ENCODE measurements at places on chromosomes 5 and 9. TPM values are rescaled to one million over a fixed set of nuclear protein-coding genes. Genes with fewer than 3 reads are reported as not detected.

- no peak for DNase-seq
These were observed 11.7 kb downstream of the NIPAL4 start for GRCh38 chr5:157471709-157472108.

KLF4 gene
- 113 TPM for total RNA-seq

GRCh38 chr5:74188351-74189105, 452.0 kb downstream of the ENC1 start:
- no peak for DNase-seq

DNA sequence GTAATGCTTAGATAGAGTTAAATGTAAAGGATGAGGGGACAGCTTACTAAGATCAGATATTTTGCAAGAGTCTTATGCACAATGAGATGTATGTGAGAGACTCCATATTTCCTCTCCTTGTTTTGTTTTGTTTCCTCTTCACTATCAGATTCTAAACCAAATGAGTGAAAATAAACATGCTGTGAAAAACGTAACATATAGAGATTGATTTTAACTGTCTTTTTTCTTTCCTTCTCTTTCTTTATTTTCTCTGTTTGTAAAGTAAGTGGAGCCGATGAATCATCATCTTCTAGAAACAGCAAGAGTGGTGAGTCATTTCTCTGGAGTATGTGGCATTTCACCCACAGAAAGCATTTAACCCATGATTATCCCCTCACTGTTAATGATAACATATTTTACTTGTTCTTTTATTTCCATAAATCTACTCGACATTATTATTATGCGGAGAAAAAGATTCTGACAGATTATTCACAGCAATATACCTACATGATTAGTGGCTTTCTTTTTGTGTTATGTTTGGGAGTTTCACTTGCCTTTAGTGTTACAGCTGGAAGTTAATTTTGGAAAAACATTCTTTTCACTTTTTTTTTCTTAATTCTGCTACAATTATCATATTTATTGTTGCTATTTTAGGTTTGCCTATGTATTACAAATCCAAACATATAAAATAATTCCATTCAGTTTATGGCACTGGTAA, 2.1 kb upstream of the ANXA1 start:
- no peak for DNase-seq

DNA sequence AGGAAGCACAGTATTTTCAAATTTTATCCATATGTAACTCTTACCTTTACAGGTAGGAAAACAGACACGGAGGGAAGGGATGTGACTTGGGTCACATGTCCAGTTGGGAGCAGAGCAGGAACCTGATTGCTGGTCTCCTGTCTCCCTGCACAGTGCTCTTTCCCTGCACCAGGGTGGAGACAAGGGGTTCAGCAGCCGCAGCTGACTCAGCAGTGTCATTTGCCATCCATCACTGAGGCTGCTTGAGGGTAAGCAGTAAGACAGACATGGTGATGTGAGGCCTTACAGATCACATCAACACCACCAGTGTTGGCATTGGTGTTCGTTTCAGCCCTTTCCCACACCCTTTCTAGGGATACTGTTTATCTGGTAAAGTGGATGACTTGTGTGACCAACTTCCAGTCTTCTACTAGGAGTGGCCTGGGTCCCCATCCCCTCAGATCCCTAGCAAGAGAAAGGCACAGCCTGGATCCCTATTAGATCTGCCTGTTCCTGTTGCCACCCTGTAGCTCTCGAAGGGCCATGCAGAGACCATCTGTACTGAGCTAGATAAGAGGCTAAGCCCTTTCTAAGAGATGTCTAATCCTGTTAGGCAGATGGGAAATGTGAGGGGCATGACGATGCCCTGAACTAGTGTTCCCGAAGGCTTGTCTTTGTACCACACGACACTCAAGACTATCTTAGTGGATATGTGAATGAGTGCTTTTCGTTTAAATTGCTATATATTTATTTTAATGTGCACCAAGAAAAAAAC, 29.1 kb downstream of the FRMPD1 start:
- no peak for DNase-seq

DNA sequence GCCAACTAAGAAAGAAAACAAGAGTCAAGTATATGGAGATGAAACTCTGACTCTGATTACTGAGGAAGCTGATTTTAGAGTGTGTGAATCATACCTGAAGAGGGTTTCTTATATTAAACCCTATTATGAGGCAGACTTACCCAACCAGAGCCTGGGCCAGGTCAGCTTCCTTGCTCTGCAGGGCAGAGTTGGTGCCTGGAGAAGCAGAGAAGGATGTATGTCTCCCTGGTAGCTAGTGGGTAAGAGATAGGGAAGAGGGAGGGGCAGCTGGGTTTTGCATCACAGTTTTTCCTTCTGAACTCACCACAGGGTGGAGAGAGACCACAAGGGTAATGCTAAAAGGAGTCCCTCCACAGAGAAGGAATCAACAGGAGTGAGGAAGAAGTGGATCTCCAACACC, 104.1 kb downstream of the CMYA5 start:
- no peak for DNase-seq

- no peak for DNase-seq
These were observed 156.4 kb upstream of the IRX4 start for GRCh38 chr5:2039180-2039531.

GRCh38 chr5:168434746-168435321, 51.4 kb upstream of the RARS1 start:
- no peak for DNase-seq

GRCh38 chr5:73564018-73564417, 1.4 kb downstream of the ANKRA2 start:
- no peak for DNase-seq

DNA sequence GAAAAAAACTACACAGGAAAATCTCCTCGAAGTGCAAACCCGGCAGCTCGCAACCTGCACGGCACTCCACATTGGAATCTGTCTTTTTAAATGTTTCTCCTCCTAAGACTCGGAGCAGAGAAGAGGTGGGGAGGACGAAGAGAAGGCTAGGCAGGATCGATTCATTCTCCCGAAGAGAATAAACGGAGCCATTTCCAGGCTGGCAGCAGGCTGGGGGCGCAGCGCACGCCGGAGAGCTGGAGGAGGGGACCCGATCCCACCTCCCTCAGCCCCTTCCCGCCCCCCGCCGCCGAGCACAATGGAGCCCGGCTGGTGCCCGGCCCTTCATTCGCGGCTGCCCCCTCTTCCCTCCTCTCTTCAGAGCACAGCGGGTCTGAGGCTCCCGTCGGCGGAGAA, 628 bp downstream of the HOMER1 start:
- DNase-seq = no peak

DNA sequence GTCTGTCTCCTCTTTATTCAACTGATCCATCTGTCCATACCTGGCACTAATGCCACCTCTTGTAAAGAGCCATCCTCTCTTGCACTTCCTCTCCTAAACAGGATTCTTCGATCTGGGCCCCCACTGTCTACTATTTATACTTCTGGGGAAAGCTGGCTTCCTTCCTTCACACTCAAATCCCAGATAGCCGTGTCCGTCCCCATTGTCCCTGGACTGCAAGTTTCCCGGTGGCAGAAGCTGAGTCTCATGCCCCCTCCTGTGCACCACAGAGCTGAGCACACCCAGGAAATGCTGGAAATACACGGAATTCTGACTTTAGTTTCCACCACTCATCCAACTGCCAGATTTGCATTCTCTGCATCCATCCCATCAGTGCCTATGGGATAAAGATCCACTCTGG, 84.0 kb downstream of the MARCHF11 start:
- no peak for DNase-seq

- DNase-seq = no peak
These were observed 261.6 kb downstream of the BNC2 start for GRCh38 chr9:16608906-16609305.

TNC gene
- total RNA-seq = 75.1 TPM

Data from osteocyte (in vitro differentiated cells).